Fibroblast of skin of abdomen (primary cell): ENCODE measurements at places on chromosomes 12 and 14.
A peak's percentile ranks its signal among the peaks of the same experiment; 100 is the strongest.

DNA sequence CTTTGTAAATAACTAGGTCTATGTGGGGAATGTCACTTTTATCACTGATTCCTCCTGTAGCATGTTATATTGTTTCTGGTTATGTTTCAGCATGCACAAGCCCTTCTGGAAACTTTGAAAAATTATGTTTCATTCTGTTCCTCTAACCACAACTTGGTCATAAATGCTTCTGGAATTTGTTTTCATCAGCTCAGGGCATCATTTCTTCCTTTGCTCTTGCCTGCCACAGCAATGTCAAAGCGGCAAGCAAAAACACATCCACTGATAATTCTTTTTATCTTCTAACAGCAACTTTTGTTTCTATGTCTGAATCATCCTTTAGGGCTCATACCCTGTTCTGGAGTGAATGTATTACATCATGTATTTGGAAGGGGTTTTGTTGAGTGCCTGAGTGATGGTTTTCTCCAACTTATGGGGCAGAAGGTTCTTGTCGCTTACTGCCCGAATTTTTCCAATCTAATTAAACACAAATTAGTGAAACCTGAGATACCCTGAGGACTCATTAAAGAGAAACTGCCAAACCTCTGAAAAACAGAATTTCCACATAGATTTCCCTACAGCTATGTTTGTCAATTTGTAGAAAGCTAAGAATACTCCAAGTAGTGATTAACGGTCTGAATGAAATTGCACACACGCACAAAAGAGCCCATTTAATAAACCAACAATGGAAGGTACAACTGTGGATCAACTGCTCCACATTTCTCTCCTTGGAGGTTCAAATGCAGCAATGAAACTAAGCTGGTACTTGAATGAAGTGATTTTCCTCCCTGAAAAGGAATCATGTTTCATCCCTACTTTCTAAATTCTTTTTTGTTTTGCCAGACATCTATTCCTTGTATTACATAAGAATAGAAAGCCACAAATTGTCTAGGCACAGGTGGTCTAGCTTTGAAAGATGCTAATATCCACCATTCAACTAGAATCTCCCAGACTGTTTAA lies 173.5 kb upstream of the KRR1 start:
- DNase-seq, result peak; percentile 88

GRCh38 chr14:92122761-92123160 lies 992 bp downstream of the CPSF2 start:
- no peak for DNase-seq

GRCh38 chr12:124713041-124713435 lies 145.6 kb upstream of the NCOR2 start:
- no peak for DNase-seq

- DNase-seq, result no peak
These were observed 13.8 kb upstream of the DHRS4 start for GRCh38 chr14:23939607-23940326.

- peak; percentile 53 for DNase-seq
These were observed 96.7 kb downstream of the RFLNA start for GRCh38 chr12:124391340-124392261.

GRCh38 chr12:5650281-5650680 lies 218.4 kb downstream of the NTF3 start:
- DNase-seq, result no peak

- no peak for DNase-seq
These were observed 285.8 kb downstream of the NRXN3 start for GRCh38 chr14:78455896-78456435.

GRCh38 chr12:94122591-94122990 lies 25.8 kb upstream of the PLXNC1 start:
- no peak for DNase-seq

DNA sequence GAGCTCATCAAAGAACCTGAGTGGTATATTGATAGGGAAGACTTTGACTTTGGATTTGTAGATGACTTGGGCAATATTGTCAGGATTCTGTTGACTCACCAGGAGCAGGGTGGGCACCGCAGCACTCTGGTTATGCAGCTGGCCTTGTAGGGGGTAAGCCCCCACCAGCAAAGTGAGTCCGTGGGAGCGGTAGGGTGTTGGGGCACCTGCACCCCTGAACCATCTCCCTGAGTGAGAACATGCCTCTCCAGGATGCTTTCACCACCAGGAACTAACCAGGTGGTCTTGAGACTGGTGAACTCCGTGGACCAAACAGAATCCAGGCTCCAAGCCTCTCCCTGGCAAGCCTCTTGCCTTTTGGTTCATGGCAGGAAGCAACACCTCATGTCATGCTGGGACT lies 44.0 kb upstream of the EIF5 start:
- DNase-seq, result no peak

DNA sequence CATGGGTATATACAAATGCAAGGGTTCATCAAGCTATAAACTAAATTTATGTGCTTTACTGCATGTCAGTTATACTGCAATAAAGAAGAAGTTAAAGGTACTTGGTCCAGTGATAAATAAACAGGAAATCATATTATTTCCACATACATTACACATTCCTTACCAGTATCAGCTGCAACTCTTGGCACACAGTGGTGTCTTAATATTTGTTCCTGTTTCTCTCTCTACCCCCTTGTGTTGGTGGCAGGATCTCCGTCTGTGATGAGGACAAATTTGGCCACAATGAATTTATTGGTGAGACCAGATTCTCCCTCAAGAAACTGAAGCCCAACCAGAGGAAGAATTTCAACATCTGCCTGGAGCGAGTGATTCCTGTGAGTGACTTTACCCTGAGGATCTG lies 19.2 kb upstream of the OAS1 start:
- no peak for DNase-seq

GRCh38 chr14:56892959-56893358 lies 82.7 kb upstream of the OTX2 start:
- DNase-seq, result no peak

DNA sequence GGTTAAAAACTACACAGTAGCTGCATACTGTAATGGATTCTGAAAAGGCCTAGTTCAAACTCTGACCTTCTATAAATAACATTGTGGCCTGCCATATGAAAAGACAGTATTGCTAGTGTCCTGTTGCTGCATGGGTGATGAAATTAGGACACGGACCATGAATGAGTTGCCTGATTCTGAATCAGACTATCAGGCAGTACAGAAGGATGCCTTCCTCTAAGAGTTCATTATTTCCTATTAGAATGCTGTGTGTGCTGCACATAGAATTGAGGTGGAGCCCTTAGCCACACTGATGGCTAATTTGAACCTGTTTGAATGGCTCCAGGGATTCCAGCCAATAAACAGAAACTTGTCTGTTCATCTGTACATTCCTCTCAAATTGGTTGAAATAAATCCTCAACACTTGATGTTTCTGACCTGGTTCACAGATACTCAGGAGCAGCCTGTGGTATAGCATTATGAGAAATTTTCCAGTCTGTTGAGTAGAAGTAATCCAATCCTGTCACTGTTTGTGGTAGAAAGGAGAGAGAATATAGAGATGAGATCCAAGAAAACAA lies 483.2 kb downstream of the APAF1 start:
- no peak for DNase-seq

GRCh38 chr12:16349131-16349460 lies 1.7 kb downstream of the MGST1 start:
- DNase-seq, result peak; percentile 87

DNA sequence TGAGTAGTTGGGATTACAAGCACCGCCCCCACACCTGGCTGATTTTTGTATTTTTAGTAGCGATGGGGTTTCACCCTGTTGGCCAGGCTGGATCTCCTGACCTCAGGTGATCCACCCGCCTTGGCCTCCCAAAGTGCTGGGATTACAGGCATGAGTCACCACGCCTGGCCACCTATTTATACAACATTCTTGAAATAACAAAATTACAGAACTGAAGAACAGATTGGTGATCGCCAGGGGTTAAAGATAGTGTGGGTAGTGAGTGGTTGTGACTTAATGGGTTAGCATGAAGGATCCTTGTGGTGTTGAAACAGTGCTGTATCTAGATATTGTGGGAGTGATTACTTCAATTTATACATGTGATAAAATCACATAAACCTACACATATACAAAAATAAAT lies 7.4 kb downstream of the GLIPR1L1 start:
- no peak for DNase-seq

DNA sequence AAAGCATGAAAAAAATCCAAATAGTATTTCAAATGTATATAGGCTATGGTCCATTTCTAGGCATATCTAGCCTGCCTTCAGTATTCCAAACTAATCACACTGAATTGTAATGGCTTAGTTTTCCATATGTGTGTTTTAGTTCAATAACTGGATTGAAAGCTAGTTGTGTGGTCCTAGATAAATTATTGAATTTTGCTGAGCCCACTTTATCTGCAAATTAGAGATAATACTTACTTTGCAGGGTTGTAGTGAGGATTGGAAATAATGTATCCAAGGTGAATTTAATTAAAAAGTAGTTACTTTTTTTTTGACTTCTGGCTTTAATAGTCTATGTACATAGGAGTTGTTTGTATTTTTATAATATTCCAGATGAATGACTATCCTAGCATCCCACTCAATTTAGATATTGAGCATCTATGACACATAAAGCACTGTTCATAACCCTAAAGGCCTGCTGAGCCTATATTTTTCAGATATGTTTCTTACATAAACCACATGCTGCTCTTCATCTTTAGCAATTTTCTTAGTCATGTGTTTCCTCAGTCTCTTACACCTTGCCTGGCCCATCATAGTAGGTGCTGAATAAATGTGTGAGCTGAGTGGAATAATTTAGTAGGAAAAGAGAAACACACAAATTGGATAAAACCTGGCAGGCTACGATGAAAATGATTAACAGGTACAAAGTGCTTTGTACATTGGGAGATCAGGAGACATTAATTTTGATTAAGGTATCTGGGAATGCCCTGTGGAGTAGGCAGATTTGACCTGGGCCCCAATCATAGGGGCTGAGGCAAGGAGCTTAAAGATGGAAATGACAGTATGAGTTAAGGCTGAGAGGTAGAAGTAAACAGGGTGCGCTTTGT lies 1.1 kb upstream of the ATP23 start:
- no peak for DNase-seq

DNA sequence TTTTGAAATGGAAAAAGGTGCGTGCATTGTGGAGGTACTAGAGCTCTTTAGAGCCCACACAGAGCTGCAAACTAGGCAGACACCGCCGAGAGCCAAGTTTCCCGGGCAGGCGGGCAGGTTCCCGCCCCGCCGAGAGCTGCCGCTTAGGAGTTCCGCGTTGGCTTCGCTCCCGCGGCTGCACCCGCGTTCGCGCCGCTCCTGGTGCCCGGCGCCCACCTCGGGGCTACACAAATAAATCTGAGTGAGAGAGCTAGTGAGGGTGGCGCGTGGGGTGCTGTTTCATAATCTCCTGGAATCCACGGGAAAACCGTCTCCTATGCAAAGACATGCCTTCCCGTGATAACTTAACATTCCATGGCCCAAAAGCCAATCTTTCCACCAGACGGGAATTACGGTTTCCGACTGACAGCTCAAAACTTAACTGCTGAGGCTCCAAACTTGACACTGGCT lies 645 bp downstream of the KITLG start:
- DNase-seq, result no peak

- DNase-seq, result no peak
These were observed 2.4 kb upstream of the GPR65 start for GRCh38 chr14:88002421-88003075.

- no peak for DNase-seq
These were observed 13.2 kb downstream of the EIF2S1 start for GRCh38 chr14:67373347-67373746.

DNA sequence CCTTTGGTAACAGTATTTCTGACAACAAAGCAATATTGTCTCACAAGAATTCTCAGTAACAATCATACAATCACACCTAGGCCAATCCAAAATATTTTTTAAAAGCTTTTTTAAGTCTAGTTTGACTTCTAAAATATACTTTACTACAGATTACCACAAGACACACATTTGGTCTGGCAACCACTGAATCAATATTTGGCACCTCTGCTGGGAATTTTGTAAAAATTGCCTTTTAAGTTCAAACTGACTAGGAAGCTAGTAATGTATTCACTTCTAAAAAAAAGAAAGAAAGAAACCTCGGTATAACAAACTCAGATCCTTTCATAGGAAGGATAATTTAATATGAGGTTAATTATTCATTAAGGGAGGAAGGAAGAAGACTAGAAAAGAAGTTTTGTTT lies 18.2 kb upstream of the ETV6 start:
- DNase-seq, result no peak

DNA sequence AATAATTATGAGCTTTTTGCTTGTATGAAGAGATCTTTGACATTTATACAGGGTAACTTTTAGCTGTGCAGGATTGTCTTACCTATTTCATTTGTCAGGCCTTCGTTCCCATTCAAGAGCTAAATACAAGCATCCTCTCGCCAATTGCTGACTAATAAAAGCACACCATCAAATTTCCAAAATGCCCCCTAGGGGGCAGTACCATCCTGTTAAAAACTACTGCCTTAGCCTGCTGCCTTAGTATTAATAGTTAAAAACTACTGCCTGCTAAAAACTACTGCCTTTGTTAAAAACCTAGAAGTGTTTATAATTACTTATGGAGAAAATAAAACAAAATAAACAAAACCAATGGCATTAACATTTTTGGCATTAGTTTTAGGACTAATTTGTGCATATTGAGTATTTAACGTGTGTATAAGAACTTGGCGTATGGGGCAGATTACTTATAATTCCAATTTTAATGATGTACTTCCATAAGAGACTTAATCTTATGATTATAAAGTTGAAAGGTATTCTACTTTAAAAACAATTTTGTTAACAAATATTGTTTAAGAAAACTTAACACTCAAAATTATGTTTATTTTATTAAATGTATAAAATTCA lies 3.0 kb upstream of the IFI27L2 start:
- peak; percentile 65 for DNase-seq

GRCh38 chr12:79020106-79020505 lies 155.5 kb downstream of the SYT1 start:
- DNase-seq, result peak; percentile 4
